Progenitor cell of endocrine pancreas (in vitro differentiated cells): ENCODE measurements at places on chromosomes 12 and 14. TPM values are rescaled to one million over a fixed set of nuclear protein-coding genes. Genes with fewer than 3 reads are reported as not detected.

BCL2L14 gene
- total RNA-seq, result 1.1 and 1.4 TPM in 2 replicates

ERP27 gene
- total RNA-seq, result 22.8 and 23.1 TPM in 2 replicates

DNA sequence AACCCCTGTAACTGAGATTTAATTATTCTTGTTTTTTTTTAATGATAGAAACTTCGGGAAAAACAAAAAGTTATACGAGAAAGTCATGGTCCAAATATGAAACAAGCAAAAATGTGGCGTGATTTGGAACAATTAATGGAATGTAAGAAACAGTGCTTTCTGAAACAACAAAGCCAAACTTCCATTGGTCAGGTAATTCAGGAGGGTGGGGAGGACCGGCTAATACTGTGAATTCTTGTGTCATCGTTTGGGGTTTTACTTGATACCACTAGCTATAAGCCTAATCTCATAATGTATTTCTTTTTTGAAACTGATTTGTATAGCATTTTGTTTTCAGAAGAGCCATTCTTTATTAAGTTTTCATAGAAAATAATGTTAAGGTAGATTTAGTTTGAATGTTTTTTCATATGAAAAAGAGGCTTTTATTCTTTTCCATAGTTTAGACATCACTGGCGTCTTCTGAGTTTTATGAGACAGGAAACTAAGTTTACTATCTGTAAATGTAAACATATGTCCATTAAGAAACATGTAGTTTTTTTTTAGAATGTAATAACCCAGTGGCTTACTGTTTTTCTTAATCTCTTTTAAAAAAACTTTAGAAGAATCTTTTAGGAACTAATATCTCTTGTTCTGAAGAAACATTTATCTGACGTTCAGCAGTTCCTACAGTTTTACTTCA, 62.9 kb upstream of the ATP2A2 start:
- peaks cover 17% of the 10 kb centered on the region for H3K36me3 ChIP-seq
- H3K4me1 ChIP-seq, result peaks cover 5% of the 10 kb centered on the region
- H3K27ac ChIP-seq, result peak overlapping the region; percentile 33
- H3K4me3 ChIP-seq, result no peak overlapping the region

DNA sequence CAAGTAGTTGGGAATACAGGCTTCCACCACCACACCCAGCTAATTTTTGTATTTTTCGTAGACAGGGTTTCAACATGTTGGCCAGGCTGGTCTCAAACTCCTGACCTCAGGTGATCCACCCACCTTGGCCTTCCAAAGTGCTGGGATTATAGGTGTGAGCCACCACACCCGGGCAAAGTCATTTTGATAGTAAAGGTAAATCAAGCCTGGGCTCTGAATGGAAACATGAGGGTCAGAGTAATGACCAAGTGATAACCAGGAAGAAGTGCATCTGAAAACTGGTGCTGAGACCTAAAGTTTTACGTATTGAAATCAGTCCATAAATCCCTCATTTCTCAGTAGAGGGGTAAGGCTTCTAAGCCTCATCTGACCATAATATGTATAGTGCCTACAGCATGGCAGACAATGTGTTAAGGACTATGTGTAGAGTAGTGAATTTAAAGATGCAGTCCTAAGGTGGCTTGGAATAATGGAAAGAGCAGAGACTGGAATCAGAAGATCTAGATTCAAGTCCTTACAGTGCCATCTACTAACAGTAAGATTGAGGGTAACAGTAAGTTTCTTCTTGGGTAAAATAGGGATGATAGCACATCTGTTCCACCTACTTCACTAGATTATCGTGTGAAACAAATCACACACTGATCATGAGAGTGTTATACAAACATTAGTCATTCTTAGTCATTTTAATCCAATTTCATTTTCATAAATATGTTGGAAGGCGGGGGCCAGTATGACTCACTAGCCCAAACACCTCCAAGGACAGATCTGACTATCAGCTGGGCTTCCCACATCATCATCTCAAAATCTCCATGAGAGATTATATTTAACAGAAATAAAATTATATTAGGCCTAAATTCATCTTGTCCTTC, 11.2 kb downstream of the MAP4K5 start:
- no peak overlapping the region for H3K27ac ChIP-seq

DNA sequence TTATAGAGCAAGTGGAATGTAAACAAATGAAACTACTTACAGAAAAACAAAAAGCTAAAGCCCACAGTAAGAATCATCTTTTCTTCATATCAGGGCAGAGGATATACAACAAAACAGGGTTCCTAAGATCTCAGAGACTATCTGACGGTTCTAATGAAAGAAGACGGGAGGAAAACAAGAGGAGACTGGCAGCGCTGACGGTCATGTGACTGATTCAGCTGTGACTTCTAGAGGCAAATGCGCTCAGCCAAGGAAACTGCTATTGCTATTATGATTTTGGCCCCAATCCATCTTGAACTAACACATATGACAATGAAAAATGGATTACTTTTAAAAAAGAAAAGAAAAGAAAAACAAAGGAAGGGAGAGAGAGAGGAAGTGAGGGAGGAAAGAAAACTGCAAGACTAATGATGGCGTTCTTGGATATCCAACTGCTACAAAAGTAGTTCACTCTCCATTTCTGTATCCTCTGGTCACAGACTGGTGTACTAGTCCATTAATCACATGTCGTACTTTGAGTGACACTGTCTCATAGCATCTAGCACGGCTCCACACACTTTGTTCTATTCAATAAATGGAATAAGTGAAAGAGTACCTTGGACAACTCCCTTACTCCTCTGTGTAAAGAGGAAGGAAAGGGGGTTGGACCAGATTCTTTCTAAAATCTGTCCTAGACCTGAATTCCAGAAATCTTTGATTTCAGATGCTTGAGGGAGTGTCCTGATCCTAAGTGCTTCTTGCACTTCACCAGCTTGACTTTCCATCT, 119.3 kb downstream of the DAD1 start:
- H3K4me1 ChIP-seq, result peaks cover 2% of the 10 kb centered on the region
- H3K27ac ChIP-seq, result no peak overlapping the region
- no peak for DNase-seq
